OCI-LY7 (cell line): ENCODE measurements at places on chromosomes 16 and 17. TPM values are rescaled to one million over a fixed set of nuclear protein-coding genes. Genes with fewer than 3 reads are reported as not detected.

- DNase-seq = no peak
These were observed 158.8 kb downstream of the CCDC182 start for GRCh38 chr17:57586196-57586740.

GRCh38 chr16:27678955-27679354 lies 129.0 kb downstream of the KATNIP start:
- DNase-seq = no peak

ADAD2 gene
- total RNA-seq = not detected in 2 replicates

GRCh38 chr17:5508810-5509209 lies 22.4 kb downstream of the MIS12 start:
- no peak for DNase-seq

GRCh38 chr16:46907061-46907774 lies 23.1 kb downstream of the GPT2 start:
- DNase-seq = no peak
